Stimulated activated CD8-positive, alpha-beta memory T cell treated with anti-CD3 and anti-CD28 coated beads, Interleukin-4, amount 100 ng/mL, for 48 hours (primary cell): ENCODE measurements at places on chromosomes 1 and 21.
A peak's percentile ranks its signal among the peaks of the same experiment; 100 is the strongest.

DNA sequence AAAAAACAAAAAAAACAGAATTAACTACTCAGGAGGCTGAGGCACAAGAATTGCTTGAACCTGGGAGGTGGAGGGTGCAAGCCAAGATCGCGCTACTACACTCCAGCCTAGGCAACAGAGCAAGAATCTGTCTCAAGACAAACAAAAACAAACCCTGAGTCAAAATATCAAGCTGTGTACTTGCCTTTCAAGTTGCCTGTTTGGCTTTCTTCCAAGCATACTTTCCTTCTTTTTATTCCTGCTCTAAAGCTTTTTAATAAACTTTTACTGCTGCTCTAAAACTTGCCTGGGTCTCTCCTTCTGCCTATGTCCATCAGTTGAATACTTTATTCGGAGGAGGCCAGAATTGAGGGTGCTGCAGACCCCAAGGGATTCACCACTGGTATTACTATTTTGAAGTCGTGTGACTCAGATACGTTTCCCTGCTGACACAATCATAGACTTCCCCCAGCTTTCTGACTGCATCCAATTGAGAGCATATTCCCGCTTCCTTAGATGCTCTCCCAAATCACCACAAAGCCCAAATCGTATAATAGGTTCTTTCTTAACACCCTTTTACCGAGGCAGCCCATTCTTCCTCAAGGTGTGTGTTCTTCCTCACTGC lies 3.5 kb upstream of the ACBD6 start:
- DNase-seq, result no peak

GRCh38 chr1:33719771-33720670 lies 143.9 kb upstream of the HMGB4 start:
- no peak for DNase-seq

DNA sequence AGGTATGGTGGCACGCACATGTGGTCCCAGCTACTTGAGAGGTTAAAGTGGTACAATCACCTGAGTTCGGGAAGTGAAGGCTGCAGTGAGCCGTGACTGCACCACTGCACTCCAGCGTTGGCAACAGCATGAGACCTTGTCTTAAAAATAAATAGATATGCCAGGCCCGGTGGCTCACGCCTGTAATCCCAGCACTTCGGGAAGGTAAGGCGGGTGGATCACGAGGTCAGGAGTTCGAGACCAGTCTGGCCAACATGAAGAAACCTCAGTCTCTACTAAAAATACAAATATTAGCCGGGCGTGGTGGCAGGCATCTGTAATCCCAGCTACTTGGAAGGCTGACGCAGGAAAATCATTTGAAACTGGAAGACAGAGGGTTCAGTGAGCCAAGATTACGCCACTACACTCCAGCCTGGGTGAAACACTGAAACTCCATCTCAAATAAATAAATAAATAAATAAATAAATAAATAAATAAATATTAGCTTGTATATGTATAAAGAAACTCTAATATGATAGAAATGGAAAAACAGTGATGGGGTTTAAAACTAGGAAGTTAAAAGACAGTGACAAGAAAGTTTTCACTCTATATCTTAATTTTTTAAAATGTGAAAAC lies 18.8 kb downstream of the GATAD2B start:
- DNase-seq, result no peak

- no peak for DNase-seq
These were observed 252.5 kb upstream of the PLXNA2 start for GRCh38 chr1:208496467-208497371.

GRCh38 chr1:171762143-171762563 lies 19.3 kb upstream of the METTL13 start:
- DNase-seq, result no peak

DNA sequence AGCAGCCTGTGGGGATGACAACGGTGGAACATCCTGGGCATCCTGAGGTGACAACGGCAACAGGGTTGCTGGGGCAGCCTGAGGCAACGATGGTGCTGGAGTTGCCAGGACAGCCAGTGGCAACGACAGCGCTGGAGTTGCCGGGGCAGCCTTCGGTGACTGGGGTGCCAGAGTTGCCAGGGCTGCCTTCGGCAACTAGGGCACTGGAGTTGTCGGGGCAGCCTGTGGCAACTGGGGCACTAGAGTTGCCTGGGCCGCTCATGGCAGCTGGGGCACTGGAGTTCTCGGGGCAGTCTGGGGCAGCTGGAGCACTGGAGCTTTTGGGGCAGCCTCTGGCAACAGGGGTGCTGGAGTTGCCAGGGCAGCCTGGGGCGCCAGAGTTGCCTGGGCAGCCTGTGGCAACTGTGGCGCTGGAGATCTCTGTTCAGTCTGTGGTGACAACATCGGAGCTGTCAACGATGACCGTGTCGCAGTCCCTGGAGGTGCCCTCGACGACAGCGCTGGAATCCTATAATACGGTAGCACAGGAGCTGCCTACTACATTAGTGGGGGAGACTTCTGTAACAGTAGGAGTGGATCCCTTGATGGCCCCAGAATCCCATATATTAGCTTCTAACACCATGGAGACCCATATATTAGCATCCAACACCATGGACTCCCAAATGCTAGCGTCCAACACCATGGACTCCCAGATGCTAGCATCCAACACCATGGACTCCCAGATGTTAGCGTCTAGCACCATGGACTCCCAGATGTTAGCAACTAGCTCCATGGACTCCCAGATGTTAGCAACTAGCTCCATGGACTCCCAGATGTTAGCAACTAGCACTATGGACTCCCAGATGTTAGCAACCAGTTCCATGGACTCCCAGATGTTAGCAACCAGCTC lies 8.2 kb downstream of the SON start:
- DNase-seq, result no peak

- no peak for DNase-seq
These were observed 1.9 kb downstream of the SLC39A1 start for GRCh38 chr1:153961421-153961820.

DNA sequence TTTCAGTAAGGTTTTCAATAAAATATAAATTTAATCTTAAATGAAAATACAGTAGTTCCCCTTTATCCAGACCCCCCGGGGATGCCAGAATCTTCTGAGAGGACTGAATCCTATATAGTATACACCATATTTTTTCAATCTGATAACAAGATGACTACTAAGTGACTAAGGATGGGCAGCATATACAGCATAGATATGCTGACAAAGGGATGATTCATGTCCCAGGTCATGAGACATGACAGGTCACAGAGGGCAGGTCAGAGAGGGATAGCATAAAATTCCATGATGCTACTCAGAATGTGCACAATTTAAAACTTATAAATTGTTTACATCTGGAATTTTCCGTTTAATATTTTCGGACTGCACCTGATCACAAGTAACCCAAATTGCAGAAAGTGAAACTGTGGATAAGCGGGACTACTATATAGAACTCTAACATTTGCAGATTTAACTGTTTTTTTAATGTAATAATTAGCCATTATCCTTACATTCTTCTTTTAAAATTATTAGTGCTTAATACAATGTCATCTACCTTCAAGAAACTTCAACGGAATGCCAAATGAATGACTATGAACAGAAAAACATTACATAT lies 48.8 kb downstream of the LRRC40 start:
- no peak for DNase-seq

GRCh38 chr1:230278871-230279582 lies 147.1 kb downstream of the PGBD5 start:
- DNase-seq, result peak; percentile 15

DNA sequence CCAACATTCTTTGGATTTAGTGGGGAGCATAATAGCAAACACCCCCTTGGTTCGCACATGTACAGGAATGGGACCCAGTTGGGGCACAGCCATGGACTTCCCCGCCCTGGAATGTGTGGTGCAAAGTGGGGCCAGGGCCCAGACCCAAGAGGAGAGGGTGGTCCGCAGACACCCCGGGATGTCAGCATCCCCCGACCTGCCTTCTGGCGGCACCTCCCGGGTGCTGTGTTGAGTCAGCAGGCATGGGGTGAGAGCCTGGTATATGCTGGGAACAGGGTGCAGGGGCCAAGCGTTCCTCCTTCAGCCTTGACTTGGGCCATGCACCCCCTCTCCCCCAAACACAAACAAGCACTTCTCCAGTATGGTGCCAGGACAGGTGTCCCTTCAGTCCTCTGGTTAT lies 21.8 kb downstream of the UQCRHL start:
- DNase-seq, result no peak

GRCh38 chr1:31723828-31724359 lies 20.1 kb upstream of the COL16A1 start:
- peak; percentile 75 for DNase-seq

DNA sequence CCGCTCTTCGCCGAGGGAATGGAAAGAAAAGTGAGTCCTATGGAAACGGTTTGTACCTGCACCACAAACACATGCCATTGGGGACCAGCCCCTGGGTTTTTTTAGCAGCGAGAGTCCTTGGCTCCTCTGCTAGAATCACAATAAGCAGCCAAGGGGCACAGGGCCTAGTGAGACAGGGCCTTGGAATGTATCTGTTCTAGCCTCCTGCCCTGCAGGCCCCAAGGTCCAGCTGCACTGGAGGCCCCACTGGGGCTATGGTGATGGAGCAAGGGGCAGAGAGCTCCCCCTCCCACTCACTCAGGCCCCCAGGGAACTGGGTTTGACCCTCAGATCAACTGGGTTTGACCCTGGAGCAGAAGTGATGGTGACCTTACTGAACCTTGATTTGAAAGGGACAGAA lies 14.4 kb downstream of the SHISA4 start:
- DNase-seq, result no peak

GRCh38 chr1:48039088-48040054 lies 42.2 kb upstream of the TRABD2B start:
- DNase-seq, result no peak

GRCh38 chr1:101769520-101769919 lies 227.2 kb downstream of the OLFM3 start:
- no peak for DNase-seq

DNA sequence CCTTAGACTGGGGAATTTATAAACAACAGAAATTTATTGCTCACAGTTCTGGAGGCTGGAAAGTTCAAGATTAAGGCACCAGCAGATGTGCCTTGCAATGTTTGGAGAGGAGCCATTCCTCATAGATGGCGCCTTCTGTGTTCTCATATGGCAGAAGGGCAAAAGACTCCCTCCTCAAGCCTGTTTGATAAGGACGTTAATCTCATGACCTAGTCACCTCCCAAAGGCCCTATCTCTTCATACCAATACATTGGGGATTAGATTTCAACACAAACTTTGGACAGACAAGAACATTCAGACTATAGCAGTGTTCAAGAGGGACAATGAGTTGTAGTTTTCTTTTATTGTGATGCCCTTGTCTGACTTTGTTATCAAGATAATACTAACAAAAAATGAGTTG lies 34.3 kb downstream of the PSMG1 start:
- no peak for DNase-seq

- DNase-seq, result no peak
These were observed 66.1 kb upstream of the RPL11 start for GRCh38 chr1:23625459-23625858.

DNA sequence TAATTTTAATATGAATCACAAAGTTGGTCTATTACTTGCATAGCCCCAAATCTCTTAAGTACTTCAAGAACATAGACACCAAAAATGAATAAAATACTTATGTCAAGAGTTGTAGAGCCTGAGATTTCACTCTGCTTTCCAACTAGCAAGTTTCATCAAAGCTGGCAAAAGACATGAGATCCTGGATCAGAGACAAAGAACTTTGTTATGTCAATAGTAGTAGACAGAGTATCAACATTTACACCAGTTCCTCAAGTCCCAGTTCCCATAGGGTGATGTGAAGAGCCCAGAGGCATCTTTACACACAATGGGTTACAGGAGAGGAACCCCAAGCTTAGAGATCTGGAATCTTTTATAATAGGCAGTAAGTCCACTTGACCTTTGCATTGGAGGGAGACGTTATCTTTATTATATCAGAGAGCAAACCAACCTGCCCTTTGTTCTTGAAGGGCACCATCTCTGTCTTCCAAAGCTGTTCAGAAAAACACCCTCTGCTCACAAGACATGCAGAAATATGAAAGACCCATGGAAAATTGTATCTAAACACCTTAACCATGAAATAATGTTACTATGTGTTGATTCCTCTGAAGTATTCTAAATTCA lies 174.4 kb upstream of the GALNT2 start:
- DNase-seq, result no peak

DNA sequence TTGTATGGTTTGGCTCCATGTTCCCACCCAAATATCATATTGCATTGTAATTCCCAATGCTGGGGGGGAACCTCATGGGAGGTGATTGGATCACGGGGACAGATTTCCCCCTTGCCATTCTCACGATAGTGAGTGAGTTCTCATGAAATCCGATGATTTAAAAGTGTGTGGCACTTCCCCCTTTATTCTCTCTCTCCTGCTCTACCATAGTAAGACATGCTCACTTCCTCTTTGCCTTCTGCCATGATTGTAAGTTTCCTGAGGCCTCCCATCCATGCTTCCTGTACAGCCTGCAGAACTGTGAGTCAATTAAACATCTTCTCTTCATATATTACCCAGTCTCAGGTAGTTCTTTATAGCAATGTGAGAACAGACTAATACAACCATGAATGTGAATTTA lies 211.6 kb upstream of the NR5A2 start:
- no peak for DNase-seq

DNA sequence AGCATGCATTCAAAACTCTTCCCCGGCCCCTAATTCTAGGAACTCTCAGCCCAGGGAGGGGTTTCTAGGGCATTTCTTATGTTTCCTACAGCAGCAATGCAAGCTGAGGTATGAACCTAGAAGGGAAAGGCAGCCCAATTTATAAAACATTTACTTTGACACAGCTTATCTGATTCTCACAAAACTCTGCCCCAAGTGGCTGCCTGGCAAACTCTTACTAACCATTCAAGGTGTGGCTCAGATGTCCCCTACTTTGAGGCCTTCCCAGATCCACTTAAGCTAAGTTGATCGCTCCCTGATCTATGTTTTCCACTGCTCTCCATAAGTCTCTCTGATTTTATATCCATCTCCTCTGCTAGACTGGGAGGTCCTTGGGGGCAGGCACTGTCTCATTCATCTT lies 35.4 kb downstream of the AK2 start:
- no peak for DNase-seq

DNA sequence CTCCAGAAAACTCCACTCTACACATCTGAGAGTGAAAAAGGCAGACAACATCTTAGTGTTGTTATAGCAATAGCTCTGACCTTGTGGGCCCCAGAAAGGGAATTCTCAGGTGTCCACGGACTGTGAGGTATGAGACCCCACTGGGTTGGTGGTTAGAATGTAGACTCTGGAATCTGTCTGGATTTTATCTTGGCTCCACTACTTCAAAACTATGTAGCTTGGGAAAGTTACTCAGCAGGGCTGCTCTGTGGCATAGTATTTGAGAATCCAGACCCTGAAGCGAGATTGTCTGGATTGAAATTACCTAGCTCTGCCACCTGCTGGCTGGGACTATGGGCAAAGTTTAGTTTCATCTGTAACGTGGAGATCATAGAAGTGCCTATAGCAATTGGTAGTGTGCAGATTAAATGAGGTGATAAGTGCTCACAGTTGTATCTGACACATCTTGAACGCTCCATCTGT lies 25.8 kb downstream of the PRDM2 start:
- peak; percentile 55 for DNase-seq

GRCh38 chr1:87435484-87435883 lies 106.8 kb downstream of the LMO4 start:
- DNase-seq, result no peak
